ENCODE measurements at places on chromosomes 12 and 14.

GRCh38 chr14:22692194-22692593, 48.0 kb upstream of the OR6J1 start:
- DNase-seq: no peak

GRCh38 chr12:20119596-20120402, 248.5 kb upstream of the PDE3A start:
- DNase-seq: no peak

GRCh38 chr12:106760184-106760531, 14.3 kb upstream of the RIC8B start:
- DNase-seq: peak; percentile 44

- peak; percentile 27 for DNase-seq
These were observed 119.4 kb downstream of the SRGAP1 start for GRCh38 chr12:63963868-63964267.

DNA sequence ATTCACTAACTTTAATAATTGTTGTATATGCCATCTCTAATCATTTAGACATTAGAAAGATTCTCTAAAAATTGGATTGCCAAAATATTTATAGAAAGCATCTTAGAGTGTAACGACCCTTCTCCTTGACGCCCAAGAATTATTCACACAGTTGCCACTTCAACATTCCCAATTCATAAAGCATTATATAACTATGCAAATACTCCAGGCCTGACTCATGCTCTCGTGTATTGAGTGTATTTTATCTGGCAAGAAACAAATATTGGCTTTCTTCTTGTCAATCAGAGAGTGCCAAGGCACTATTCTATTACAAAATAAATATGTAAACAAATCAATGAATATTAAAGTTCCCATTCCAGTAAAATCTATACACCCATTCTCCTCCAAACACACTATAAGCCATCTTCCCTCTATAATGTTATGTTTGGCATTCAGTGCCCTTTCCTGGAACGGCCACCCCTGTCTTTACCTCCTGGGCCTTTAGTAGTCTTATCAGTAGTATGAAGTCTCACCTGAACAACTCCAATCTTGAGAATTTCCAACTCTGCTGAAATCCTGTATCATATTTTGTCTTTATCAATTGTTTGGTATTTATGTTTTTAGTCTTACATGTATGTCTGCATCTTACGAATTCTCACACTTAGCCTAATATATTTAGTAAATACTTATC, 182.6 kb downstream of the PIK3C2G start:
- DNase-seq: no peak

DNA sequence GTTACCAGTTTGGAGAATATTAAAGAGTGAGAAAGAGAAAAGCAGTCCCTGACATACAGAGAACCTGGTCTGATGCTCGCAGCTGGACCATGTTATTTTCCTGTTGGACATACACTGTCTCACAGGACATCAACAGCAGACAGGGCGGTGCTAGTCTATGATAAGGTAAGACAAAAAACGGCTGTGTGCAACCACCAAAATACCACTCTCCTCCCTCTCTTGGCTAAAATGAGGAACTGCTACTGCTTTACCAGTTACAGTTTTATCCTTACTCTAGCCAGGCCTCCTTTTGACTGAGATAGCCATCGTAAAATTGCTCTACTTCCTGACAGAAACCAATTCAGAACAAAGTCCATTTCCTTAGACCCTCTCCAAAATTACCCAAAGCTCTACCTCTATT, 47.0 kb upstream of the ERGIC2 start:
- DNase-seq: peak; percentile 77

GRCh38 chr12:41402801-41403200, 214.7 kb downstream of the PDZRN4 start:
- DNase-seq: no peak

DNA sequence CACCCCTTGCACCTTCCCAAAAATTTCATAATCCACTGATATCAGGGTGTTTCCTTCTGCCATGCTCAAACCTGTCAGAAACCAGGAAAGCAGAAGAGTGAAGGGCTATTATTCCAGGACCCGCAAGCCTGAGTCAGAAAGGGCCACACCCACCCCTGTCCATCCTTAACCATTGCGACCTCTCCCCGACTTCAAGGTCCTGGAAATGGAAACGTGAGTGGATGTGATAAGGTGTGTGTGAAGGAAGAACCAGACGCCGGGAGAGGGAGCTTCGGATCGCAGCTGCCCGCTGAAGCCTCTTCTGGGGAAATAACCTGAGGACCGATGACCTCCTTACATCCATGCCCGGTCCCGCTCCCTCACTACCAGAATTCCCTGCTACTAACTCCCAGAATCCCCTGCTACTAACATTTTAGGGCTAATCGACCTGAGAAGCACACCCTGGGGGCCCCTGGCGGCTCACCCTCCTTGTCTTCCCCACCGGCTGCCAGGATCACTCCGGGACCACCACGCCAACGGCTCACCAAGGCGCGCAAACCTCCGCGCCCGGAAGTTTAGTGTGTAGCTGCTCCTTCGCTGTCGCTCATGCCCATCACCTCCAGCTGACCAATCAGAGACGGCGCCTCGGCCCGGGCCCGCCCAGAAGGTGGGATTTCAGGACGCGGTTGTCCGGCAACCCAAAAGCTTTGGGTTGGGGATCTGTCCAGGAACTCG, at the start of gene ACYP1:
Gene ACYP1 (minus strand): TSS at position 534 of the 714 bp plus-strand sequence. CDS start 471 bp downstream, at position 63.
- DNase-seq: peak; percentile 81

GRCh38 chr12:127487031-127487430, 779.9 kb upstream of the TMEM132C start:
- DNase-seq: no peak

- DNase-seq: no peak
These were observed 932.3 kb downstream of the DIO2 start for GRCh38 chr14:79278798-79279644.

- no peak for DNase-seq
These were observed 220.7 kb upstream of the SRRM4 start for GRCh38 chr12:118760623-118761022.

DNA sequence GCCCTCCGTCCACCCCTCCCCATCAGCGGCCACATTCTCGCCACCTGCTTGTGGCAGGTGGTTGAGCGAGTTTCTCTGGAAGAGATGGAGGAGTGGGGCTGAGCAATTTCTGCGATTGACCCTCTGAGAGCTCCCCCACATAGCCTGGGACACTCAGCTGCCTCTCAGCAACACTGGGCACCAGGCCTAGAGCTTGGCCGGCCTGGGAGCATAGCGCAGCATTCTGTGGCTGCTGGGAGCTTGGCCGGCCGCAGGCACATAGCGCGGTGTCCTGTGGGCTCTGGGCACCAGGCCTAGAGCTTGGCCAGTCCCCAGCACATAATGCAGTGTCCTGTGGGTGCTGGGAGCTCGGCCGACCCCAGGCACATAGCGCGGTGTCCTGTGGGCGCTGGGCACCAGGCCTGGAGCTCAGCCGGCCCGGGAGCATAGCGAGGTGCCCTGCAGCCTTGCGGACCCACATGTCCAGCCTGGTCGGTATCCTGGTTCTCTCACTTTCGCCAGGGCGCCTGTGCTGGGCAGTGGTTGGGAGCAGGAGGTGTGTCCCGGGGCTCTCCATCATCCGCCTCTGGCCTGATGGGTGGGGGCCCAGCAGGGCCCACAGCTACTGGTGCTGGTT, 43.8 kb downstream of the LRCOL1 start:
- no peak for DNase-seq

- DNase-seq: peak; percentile 35
These were observed 57.3 kb downstream of the GALNT16 start for GRCh38 chr14:69317102-69317755.

- DNase-seq: no peak
These were observed 204.4 kb downstream of the TMX1 start for GRCh38 chr14:51444353-51445000.

- no peak for DNase-seq
These were observed 31.8 kb upstream of the COX6A1 start for GRCh38 chr12:120406069-120406468.

- no peak for DNase-seq
These were observed 87.0 kb downstream of the BTG1 start for GRCh38 chr12:92058664-92059063.

- no peak for DNase-seq
These were observed 131.9 kb downstream of the CEP128 start for GRCh38 chr14:80809663-80810062.

GRCh38 chr12:121114019-121114639, 18.5 kb upstream of the P2RX7 start:
- no peak for DNase-seq

DNA sequence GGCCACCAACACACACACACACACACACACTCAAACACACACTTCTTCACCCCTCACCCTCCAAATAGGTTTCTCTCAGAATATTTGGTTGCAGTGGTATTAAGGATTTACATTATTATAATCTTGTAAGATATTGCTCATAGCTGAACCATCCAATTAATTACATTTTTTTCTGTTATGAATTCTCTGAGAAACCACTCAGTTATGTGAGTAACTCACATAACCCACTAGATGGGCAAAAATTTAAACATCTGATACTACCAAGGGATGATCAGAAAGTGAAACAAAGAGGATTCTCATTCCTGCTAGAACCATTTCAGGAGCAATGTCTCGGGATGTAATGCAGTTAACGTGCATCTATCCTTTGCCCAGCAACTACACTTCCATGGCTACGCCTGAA, 31.6 kb downstream of the TMTC1 start:
- DNase-seq: no peak

DNA sequence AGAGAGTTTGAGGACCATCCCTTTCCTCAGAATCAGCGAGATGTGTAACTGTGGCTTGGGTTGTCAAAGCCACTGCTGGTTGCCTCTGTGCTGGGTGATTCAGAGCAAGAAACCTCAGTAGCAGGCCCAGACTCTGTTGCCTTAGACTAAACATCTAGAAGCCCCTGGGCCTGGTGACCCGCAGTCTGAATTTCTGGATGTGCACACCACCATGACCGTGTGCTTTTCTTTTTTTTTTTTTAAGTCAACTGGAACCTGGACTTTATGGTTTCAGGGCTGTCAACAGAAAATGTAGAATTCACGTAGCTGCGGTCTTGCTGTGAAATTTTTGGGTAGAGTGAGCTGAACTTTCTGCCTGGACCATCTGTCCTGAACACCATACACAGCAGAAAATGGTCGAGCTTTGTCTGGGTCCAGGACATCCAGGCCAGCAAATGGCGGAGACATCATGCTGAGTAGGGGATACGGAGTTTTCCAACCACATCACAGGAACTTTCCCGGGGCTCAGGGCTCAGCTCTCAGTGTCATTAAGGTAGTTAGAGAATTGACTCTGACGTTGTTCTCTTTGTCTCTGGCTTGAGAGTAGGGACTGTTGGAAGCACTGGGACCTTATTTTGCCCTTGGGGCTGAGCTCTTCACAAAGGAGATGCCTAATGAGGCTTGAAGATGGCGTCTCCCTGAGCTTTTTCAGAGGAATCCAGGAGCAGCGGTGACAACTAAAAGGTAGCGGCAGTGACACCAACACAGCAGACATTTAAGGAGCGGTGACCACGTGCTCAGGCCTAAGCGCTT, 23.0 kb upstream of the BATF start:
- DNase-seq: no peak

DNA sequence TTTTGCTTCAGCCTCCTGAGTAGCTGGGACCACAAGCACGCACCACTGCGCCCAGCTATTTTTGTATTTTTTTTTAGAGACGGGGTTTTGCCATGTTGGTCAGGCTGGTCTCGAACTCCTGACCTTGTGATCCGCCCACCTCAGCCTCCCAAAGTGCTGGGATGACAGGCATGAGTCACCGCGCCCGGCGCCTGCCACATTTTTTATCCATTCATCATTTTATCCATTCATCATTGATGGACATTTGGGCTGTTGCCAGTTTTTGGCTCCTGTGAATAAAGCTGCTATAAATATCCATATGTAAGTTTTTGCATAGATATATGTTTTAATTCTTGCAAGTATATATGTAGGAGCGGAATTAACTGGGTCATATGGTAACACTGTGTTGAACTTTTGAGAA, 79.5 kb downstream of the DAAM1 start:
- DNase-seq: no peak

DNA sequence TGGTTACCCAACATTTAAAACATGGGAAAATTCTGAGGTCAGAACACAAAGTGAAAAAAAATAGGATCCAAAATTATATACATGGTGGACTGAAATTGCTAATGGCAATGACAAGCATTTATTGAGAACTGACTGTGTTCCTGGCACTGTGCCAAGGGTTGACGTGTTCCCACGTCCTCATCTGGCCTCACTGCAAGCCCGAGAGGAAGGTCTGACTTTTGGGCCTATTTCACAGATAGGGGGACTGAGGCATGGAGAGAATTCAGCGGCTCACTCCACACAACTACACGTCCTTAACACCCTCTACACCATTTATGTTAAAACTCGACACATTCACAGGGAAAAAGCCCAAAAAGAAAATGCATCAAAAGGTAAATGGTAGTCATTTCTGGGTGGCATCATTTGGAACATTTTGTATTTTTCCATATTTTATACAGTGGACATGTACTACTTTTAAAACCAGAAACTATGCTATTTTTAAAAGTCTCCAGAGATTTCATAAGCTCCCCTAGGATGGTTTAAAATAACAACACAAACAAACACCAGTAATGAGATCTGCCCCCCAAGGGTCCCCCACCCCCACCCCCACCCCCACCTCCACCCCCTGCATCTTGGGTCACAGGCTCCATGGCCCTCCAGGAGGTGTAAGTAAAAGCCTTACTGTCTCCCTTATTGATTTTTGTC, 27.7 kb downstream of the CLMN start:
- DNase-seq: peak; percentile 85

DNA sequence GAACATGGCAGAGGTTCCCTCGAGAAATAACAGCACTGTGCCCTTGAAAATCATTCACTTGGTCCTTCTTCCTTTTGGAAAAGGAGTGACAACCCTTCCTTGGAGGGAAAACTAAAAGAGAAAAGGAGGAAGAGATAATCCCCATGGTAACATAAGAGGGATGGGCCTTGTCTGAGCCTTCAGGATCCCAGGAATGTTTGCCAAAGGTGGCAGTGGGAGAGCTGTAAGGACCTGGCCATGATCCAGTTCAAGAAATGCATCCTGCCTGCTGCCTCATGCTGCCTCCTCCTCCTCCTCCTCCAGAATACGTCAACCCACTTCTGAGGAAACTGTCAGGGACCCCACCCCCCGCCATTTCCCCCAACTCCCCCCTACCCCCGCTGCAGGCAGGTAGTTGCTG, 118.8 kb downstream of the KCNK10 start:
- DNase-seq: no peak

DNA sequence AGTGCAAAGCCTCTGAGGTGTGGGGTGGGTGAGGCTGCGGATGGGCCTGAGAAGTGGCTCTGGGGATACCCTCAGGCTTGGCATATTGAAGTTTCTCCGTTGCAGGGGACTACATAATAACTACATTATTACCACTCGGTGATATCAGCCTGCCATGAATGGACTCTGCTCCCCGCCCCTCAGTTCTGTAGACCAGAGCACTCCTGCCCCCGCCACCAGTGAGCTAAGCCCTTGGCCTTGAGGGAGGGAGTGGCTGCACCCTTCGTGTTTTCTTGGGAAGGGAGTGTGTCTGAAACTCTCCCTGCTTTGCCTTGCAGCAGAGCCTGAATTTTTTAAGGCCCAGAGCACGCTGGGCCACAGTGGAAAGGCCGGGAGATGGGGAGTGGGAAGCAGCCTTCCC, 1.7 kb downstream of the ORAI1 start:
- DNase-seq: no peak
